ENCODE measurements at places on chromosomes 1 and 21.

DNA sequence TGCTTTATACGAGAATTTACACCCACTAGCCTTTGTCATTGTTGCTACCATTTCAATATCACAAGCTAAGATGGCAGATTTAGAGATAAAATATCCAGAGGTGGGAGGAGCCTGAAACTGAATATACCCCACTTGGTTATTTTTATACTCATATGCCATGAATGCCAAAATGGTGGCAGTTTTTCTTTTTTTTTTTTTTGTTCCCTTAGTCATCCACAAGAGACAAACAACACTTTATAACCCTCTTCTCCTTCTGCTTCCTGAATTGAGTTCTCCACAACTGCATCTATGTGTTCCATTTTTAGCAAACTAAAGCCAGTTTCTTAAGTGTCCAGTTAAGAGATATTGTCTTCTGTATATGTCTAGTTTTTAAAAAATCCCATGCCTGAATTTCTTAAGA is 558.4 kb downstream of the LMO4 start:
- H3K27ac ChIP-seq, result no peak overlapping the region
- no peak for DNase-seq
- H3K36me3 ChIP-seq, result no peaks in the 10 kb centered on the region
- H3K27me3 ChIP-seq, result peaks cover 2% of the 10 kb centered on the region

GRCh38 chr1:59292562-59292961 is 4.3 kb upstream of the FGGY start:
- H3K36me3 ChIP-seq, result no peaks in the 10 kb centered on the region
- no peak overlapping the region for H3K4me3 ChIP-seq
- H3K27me3 ChIP-seq, result no peaks in the 10 kb centered on the region
- H3K4me1 ChIP-seq, result peaks cover 6% of the 10 kb centered on the region

DNA sequence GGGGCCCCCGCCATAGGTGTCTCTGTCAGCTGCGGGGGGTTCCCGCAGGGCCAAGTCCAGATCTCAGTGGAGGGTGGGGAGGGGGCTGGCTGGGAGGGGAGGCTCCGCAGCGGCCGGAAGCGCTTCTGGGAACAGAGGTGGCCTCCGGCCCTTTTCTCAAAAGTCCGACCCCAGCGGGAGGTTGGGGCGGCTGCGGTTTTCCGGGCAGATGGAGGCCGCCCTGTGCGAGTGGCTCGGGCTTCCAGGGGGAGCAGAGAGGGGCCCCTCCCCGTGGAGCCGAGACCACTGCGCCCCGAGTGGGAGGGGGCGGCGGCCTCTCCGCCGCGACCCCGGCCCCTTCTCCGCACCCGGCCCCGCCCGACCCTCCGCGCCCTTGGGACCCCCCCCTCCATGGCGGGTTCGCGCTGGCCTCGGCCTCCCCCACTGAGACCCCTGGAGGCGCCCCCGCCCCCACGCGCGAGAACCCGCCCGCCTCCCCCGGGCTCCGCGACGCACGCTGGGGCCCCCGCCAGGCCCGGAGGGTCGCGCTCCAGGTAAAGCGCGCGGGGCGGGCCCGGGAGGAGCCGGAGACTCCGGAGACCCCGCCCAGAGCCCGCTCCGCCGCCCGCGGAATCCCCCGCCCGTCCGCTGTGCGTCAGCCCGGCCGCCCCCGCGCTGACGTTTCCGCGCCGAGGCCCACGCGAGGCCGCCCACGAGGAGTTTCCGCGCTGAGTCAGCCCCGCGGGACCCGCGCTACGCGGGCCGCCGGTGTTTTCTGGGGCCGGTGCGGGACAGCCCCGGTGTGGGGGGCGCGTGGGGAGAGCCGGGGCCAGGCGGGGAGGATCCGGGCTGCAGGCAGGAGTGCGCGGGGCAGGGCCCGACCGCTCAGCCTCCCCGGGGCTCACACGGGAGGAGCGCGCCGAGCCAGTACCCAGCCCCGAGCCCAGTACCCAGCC is 5.2 kb downstream of the TNFRSF18 start:
- peak; percentile 89 for DNase-seq
- H3K4me3 ChIP-seq, result peak overlapping the region; percentile 45
- H3K27ac ChIP-seq, result no peak overlapping the region
- no peaks in the 10 kb centered on the region for H3K36me3 ChIP-seq
- no peaks in the 10 kb centered on the region for H3K27me3 ChIP-seq

- H3K4me3 ChIP-seq, result no peak overlapping the region
- H3K27me3 ChIP-seq, result peaks cover 38% of the 10 kb centered on the region
- H3K4me1 ChIP-seq, result no peaks in the 10 kb centered on the region
- DNase-seq, result no peak
- no peak overlapping the region for H3K27ac ChIP-seq
These were observed 112.6 kb downstream of the PAX7 start for GRCh38 chr1:18743233-18743632.

- DNase-seq, result peak; percentile 40
- H3K36me3 ChIP-seq, result no peaks in the 10 kb centered on the region
- H3K27me3 ChIP-seq, result no peaks in the 10 kb centered on the region
- peak overlapping the region; percentile 80 for H3K4me3 ChIP-seq
- peaks cover 17% of the 10 kb centered on the region for H3K4me1 ChIP-seq
- peak overlapping the region; percentile 88 for H3K27ac ChIP-seq
These were observed 49.4 kb upstream of the PARP1 start for GRCh38 chr1:226457307-226457712.

DNA sequence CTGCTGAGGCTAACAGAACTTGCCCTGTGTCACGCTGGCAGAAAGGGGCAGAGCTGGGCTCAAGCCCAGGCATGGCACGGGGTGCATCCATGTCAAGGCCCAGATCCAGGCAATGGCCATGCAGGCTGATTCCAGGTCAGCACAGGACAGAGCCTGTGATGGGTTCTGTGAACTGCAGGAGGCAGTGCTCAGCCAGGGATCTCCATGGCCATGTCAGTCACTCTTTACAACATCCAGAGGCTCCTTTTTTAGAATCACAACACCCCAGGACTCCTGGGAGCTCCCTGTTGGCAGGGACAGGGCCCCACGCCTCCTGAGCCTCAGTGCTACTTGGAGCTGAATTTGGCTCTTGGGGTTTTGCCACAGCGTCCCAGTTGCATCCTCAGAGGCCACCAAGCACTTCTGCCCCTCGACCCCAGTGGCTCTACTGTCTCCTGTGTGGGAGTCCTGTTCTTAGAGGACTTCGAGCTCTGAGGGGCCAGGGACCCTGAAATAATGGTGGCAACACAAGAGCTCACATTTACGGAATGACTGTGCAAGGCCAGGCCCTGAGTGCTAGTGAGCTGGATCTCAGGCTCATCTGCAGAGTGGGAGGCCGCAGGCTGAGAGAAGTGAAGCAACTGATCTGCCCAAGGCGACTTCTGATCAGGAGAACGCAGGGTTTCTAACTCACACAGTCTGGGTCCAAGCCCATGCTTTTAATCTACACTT is 211.5 kb downstream of the TRABD2B start:
- no peak for DNase-seq
- peaks cover 23% of the 10 kb centered on the region for H3K27me3 ChIP-seq
- H3K27ac ChIP-seq, result no peak overlapping the region
- H3K4me1 ChIP-seq, result no peaks in the 10 kb centered on the region
- no peaks in the 10 kb centered on the region for H3K36me3 ChIP-seq

GRCh38 chr1:9242338-9242969 is 7.9 kb downstream of the H6PD start:
- peaks cover 33% of the 10 kb centered on the region for H3K4me1 ChIP-seq
- no peaks in the 10 kb centered on the region for H3K27me3 ChIP-seq
- no peak overlapping the region for H3K27ac ChIP-seq
- DNase-seq, result no peak
- no peak overlapping the region for H3K4me3 ChIP-seq
- H3K36me3 ChIP-seq, result peaks cover 4% of the 10 kb centered on the region

GRCh38 chr1:86466986-86467385 is 1.7 kb upstream of the CLCA1 start:
- no peaks in the 10 kb centered on the region for H3K36me3 ChIP-seq
- DNase-seq, result no peak
- H3K4me1 ChIP-seq, result no peaks in the 10 kb centered on the region
- no peak overlapping the region for H3K4me3 ChIP-seq
- no peak overlapping the region for H3K27ac ChIP-seq

DNA sequence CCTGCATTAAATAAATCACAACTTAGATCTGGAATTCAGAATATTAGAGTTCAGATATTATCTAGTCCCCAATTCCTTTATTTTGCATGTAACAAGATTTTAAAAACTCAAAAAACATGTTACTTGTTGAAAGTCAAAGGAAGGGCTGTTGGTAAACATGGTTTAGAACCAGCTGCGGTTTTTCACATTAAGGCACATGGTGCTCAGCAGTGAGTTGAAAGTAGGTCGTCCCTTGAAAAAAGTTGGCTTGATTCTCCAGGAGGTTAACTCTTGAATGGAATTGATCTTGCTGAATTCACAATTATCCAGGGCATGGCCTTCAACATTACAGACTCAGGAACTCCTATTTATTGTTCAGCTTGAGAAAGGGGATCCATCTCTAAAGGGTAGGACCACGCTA is 277.1 kb upstream of the DUSP10 start:
- H3K4me1 ChIP-seq, result no peaks in the 10 kb centered on the region
- H3K4me3 ChIP-seq, result no peak overlapping the region
- no peak for DNase-seq
- peaks cover 9% of the 10 kb centered on the region for H3K27me3 ChIP-seq
- H3K36me3 ChIP-seq, result no peaks in the 10 kb centered on the region
